ENCODE measurements at places on chromosomes 11 and 22. TPM values are rescaled to one million over a fixed set of nuclear protein-coding genes. Genes with fewer than 3 reads are reported as not detected.

CREB3L1 gene
- total RNA-seq, result 3.3 TPM

WNT7B gene
- total RNA-seq, result 0.09 TPM

KIF18A gene
- 25.9 TPM for total RNA-seq

APOBEC3B gene
- total RNA-seq, result 28.1 TPM

BATF2 gene
- 0.72 TPM for total RNA-seq

OR52H1 gene
- not detected for total RNA-seq

TNNT3 gene
- total RNA-seq, result not detected

MYO18B gene
- 0.46 TPM for total RNA-seq

DCHS1 gene
- total RNA-seq, result 12.5 TPM

PHOX2A gene
- 1.4 TPM for total RNA-seq

TRIM6 gene
- total RNA-seq, result 14.1 TPM

SLC29A2 gene
- 29.8 TPM for total RNA-seq

IL17REL gene
- total RNA-seq, result 0.11 TPM

HBE1 gene
- total RNA-seq, result not detected

C22orf31 gene
- total RNA-seq, result not detected

HMOX1 gene
- 22.7 TPM for total RNA-seq

GALNT18 gene
- total RNA-seq, result 1.7 TPM

OR4C16 gene
- total RNA-seq, result not detected

ZNF202 gene
- 49.2 TPM for total RNA-seq

MUC5AC gene
- total RNA-seq, result not detected

RIBC2 gene
- 3.3 TPM for total RNA-seq

POLDIP3 gene
- total RNA-seq, result 91.6 TPM

SLC22A12 gene
- not detected for total RNA-seq

SAA4 gene
- total RNA-seq, result not detected

SLC5A1 gene
- not detected for total RNA-seq

SHANK2 gene
- total RNA-seq, result 22.1 TPM

ZC3H12C gene
- total RNA-seq, result 4.4 TPM

BEST1 gene
- total RNA-seq, result 0.24 TPM

WBP2NL gene
- total RNA-seq, result 0.22 TPM

OR4S1 gene
- total RNA-seq, result not detected

LRRC56 gene
- total RNA-seq, result 3.4 TPM

NLRP14 gene
- total RNA-seq, result not detected

MRGPRE gene
- not detected for total RNA-seq

FBLN1 gene
- total RNA-seq, result 137 TPM

CASP5 gene
- not detected for total RNA-seq

SCUBE2 gene
- total RNA-seq, result 1.6 TPM

GGT1 gene
- total RNA-seq, result 20.5 TPM

ISX gene
- not detected for total RNA-seq

SPTY2D1 gene
- total RNA-seq, result 16.8 TPM

LMO2 gene
- total RNA-seq, result 0.48 TPM

OR52R1 gene
- total RNA-seq, result not detected

E2F8 gene
- 11.0 TPM for total RNA-seq

PLAAT3 gene
- total RNA-seq, result 188 TPM

All from H9 (cell line).